ENCODE measurements at places on chromosomes 1 and 21.
A peak's percentile ranks its signal among the peaks of the same experiment; 100 is the strongest.

DNA sequence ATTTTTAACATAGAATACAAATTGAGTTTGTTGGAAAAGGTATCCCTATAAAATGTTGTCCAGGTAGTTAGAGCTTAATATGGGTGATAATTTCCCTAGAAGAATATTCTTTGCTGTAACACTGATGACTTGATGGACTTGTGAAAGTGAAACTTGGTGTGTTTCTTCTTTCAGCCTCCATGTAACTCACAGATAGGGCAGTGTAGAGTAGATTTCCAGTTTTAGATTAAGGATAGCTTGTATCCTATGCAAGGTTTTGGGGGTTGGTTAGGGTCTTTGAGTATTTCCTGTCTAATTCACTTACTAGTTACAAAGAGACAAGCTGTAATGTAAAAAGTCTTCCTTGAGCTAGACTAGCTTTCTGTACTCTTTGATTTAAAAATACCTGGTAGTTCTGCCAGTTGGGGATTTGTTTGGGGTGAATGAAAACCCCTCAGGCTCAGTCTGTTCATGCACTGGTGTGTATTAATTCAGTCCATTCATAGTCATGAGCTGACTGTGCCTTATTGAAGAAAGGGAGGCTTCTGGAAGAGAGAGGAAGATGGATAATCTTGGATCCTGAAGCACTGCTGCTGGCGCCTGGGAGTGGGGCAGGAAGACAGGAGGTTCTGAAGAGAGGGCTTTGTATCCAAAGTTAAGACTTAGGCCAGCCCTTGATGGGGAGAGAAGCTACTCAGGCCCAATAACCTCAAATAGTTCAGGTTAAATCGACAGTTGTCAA is 83.6 kb downstream of the CAMTA1 start:
- peak; percentile 26 for DNase-seq

DNA sequence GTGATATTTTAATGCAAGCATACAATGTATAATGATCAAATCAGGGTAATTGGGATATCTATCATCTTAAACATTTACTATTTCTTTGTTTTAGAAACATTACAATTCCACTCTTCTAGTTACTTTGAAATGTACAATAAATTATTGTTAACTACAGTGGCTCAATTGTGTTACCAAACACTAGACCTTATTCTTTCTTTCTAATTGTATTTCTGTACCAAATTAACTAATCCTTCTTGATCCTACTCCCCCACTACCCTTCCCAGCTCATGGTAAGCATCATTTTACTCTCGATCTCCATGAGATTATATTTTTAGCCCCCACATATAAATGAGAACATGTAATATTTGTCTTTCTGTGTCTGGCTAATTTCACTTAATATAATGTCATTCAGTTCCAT is 95.0 kb upstream of the MROH9 start:
- no peak for DNase-seq

- no peak for DNase-seq
Observed at GRCh38 chr1:37825506-37825905, 17.5 kb upstream of the YRDC start.

DNA sequence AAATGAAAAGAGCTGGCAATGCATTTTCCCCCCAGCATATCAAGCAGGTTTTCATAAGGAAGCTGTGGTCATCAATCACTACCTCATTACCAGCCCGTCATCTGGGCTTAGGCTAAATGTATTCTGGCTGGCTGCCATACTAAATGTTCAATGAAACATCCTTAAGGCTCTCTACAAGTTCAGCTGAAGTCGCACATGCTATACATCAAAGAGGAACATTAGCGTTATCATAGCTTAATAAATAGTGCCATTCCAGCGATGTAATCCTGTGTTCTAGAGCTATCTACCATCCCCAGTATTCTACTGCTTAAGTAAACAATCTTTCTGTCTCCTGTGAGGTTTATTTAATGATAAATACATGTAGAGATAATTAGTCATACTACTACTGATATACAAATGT is 288.8 kb downstream of the DPYD start:
- peak; percentile 68 for DNase-seq

GRCh38 chr1:4485878-4486277 is 168.5 kb upstream of the AJAP1 start:
- DNase-seq: no peak

GRCh38 chr21:30733026-30733425 is 14.0 kb downstream of the KRTAP21-2 start:
- no peak for DNase-seq

DNA sequence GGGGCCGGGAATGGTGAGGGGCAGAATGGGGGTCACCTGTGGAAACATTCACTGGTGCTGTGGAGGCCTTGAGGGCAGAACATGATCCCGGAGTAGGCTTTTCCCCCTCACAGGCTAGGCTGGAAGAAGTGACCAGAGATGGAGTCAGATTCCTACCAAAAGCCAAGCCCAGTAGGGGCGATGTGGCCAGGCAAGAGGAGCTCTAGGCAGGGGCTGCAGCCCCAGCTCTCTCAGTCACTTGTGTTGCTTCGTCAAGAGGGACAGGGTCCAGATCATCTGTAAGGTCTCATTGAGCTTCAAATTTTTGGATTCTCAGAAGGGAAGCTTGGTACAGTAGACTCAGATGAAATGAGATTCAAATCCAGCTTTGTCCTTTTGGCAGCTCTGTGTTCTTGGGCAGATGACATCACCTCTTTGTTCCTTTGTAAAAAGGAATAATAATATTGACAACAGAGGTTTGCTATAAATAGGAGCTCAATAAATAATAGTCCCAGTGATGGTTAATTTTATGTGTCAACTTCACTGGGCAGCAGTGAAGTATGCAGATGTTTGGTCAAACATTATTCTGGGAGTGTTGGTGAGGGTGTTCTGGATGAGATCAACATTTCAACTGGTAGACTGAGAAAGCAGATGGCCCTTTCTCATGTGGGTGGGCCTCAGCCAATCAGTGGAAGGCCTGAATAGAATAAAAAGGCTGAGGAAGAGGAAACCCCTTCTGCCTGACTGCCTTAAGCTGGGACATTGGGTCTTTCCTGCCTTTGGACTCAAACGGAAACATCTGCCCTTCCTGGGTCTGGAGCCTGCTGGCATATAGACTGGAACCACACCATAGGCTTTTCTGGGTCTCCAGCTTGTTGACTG is 324.7 kb upstream of the USP24 start:
- DNase-seq: no peak

GRCh38 chr1:62415687-62416086 is 21.2 kb upstream of the USP1 start:
- DNase-seq: no peak

DNA sequence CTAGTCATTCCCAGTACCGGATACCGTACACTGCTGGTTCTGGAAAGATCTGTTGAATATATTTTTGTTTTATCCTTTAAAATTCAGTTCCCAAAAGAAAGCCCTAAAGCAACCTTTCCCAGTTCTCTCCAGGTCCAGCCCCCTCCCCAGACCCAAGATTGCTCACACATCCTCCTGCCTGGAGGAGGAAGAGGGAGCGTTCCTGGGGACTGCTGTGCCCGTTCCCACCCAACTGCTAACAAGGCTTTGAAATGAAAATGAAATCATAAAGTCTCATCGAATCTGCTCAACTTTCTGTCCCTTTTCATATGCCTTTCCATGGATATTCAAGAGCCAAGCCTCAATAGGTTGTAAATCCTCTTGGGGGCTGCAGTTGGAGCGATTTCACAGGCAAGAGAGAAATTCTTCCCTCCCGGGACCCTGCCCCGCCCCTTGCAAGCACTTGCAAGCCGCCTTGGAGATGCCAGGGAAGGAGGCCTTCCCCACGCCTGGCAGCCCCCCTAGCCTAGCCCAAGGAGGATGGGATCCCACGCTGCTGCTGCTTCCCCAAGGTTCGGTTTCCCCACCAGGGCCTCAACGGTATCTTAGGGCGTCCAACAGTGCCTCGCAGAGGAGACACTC is 113.2 kb upstream of the CACHD1 start:
- DNase-seq: no peak
